ENCODE measurements at places on chromosomes 16 and 17.

DNA sequence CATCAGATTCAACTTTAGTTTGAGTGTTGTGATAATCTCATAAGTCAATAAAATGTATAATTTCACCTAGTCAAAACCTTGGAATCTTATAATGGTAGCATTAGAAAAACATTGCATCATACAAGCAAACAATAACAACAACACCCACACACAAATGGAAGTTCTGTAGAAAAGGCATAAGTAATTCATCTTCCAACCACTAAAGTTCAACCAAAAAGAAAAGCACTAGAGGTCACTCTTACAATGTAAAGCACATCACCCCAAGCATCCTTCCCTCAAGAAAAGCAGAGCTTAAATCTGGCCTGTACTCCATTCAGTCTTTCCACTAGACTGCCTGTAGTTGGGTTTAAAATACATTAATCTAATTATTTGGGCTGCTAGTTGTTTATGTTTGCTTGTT lies 1.8 kb downstream of the CNTNAP4 start:
- DNase-seq = no peak

GRCh38 chr17:49915670-49916069 lies 53.3 kb upstream of the DLX4 start:
- no peak for DNase-seq

DNA sequence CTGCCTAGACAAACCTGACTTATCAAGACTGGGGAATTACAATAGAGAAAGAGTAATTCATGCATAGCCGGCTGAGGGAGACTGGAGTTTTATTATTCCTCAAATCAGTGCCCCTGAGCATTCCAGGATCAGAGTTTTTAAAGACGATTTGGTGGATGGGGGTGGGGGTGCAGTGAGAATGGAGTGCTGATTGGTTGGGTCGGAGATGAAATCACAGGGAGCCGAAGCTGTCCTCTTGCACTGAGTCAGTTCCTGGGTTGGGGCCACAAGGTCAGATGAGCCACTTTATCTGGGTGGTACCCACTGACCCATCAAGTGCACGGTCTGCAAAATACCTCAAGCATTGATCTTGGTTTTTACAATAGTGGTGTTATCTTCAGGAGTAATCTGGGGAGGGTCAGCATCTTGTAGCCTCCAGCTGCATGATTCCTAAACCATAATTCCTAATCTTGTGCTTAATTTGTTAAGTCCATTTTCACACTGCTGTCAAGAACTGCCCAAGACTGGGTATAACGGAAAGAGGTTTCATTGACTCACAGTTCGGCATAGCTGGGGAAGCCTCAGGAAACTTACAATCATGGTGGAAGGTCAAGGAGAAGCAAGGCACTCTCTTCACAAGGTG lies 69.6 kb downstream of the MARF1 start:
- no peak for DNase-seq

DNA sequence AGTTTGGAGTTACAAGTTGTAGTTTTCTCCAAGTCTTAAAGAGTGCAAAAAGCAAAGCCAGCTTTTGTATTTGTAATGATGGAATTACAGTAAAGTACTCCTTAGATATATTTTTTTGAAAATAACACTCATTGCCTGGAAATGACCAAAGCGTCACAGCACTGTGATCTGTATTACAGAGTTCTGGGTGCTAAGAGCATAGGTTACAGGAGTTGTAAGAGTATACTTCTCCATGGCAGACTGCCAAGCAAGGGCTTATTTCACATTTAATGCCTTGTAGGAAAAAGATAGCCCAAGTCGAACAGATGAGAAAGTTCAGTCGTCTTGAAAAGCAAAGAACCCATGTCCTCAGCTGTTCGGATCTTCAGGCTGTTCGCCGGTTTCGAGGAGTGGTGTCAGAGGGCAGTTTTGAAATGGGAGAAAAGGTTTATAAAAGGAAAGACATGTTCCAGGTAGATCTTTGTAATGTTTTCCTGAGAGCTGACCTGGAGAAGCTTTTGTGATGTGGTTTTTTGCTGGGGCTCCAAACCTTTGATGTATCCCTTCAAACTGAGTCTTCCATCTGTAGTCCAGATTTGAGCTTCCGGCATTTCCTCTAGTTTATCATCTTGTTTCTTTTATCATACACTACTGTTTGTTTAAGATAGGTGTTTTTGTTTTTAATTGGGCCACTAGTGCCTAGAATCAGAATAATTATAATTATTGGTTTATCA lies 41.3 kb downstream of the ERCC4 start:
- no peak for DNase-seq

GRCh38 chr17:6666557-6666956 lies 15.0 kb downstream of the C17orf100 start:
- DNase-seq = no peak

DNA sequence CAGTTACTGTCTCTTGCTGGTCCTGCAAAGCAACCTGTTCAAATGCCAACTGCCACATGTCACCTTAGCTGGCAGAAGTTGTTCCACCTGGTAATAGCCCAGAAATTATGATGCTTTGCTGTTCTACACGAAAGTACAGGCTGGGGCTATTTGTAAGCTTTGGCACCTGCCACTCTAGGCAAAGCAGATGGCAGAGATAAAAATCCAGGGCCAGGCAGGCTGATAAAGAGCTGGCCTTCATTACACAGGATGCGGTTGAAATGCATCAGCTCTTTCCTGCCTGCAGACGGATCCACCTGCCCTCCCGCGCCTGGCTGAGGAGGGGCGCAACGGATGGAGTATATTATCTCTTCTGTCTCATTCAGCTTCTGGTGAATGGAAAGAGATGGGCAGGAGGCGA lies 29.3 kb upstream of the KDM8 start:
- no peak for DNase-seq

- DNase-seq = no peak
These were observed 22.0 kb upstream of the FLCN start for GRCh38 chr17:17258998-17259397.

DNA sequence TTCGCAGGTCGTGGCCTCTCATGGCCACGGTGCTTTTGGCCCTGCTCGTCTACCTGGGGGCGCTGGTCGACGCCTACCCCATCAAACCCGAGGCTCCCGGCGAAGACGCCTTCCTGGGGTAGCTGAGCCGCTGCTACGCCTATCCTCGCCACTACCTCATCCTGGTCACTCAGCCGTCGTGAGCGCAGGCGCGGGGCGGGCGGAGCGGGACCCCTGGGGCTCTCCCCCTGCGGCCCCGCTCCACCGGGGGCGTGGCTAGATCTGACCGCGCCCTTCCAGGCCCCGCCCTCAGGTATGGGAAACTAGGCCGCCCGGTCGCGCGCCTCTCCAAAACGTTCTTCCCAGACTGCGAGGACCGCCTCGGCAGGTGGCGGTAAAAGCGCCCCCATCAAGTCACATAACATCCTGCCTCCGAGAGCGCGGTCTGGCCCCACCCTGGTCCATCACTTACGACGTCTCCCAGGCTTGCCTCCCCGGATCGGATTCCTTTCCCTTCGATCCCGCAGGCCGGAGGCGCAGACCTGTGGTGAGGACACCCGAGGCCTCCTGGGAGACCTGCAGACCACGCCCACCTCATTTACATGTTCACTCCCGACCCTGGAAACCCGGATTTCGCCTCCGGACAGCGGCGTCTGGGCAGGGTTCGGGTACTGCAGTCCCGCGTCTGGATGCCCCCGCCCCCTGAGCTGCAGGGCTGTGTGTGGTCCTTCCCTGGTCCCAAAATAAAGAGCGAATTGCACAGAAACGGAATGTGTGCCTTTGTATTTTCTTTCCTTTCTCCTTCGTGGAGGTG lies 91.5 kb upstream of the TMEM97 start:
- DNase-seq = no peak

- no peak for DNase-seq
These were observed 507 bp downstream of the SERPINF1 start for GRCh38 chr17:1762233-1762900.

DNA sequence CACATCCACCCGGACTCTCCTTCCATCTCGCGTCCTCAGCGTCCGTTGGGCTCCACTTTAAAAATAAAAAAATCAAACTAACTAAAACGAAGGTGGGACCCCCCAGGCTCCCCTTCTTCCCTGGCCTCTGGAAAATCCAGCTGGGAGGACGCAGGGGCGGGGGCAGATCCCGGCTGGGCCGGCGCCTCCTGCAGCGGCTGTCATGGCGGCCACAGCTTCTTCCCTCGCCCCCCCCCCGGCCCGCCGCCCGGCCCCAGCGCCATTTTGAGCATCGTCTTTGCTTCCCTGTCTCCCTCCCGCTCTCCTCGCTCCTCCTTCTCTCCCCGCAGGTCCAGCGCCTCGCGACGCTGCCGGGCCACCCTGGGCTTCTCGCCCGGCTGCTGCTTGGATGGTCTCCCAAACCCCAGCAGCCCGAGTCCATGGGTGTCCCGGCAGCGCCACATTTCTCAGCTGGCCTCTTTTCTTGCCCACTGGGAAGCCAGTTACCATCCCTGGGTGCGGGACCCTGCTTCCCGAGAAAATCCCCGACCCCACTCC lies 3.3 kb downstream of the HOXB2 start:
- no peak for DNase-seq

- no peak for DNase-seq
These were observed 412.3 kb upstream of the CDH11 start for GRCh38 chr16:65534121-65534528.

- DNase-seq = no peak
These were observed 56.2 kb upstream of the CACNG5 start for GRCh38 chr17:66778531-66779236.

GRCh38 chr16:20147091-20147490 lies 73.4 kb upstream of the GPR139 start:
- no peak for DNase-seq

DNA sequence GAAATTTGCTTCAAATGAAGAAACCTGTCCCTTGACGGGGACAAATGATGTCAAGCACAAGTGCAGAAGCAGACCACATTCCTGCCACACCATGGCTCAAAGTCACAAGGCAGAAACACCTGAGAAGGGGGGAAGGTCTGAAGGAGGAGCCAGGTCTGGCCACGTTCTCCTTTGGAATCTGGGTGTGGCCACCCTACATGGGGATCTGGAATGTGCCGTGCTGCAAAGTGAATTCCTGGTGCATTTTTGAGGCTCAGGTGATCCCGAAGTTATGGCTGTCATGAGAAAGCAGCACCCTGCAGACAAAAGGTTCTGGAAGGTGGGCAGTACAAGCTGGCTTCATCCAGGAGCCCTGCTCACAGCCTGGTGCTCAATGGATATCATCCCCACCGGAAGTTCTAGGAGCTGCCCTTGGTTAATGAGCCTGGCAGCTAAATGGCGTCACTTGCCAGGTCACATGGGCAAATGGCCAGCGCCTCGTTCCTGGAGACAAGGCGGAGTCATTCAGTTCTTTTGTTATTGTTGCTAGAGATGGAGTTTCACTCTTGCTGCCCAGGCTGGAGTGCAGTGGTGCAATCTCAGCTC lies 20.1 kb upstream of the ADCY9 start:
- no peak for DNase-seq

GRCh38 chr17:75832652-75833400 lies 11.4 kb downstream of the UNC13D start:
- DNase-seq = no peak

GRCh38 chr17:79202480-79202879 lies 127.9 kb downstream of the ENGASE start:
- DNase-seq = no peak

DNA sequence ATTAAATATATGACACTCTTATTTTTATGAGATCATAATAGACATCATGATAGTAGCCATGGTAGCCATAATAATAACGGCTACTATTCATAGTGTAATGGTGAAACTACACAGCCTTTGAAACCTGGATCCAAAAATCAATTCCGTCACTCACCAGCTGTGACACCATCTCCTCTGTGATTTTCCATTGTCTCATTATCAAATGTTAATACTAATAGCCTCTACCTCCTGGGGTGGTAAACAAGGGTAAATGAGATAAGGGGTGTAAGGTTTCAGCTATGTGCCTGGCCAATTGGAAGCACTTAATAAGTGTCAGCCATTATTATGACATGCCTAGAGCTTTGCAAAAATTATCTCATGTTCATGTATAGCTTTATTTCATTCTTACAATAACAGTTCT lies 88.6 kb downstream of the CACNG3 start:
- DNase-seq = no peak

Measured in stimulated activated CD8-positive, alpha-beta memory T cell treated with anti-CD3 and anti-CD28 coated beads, Interleukin-2, amount 100 ng/mL, for 1 hour (primary cell).